ENCODE measurements at places on chromosomes 1 and 21.

- DNase-seq, result no peak
Observed at GRCh38 chr1:91018006-91018405, 3.8 kb downstream of the ZNF644 start.

DNA sequence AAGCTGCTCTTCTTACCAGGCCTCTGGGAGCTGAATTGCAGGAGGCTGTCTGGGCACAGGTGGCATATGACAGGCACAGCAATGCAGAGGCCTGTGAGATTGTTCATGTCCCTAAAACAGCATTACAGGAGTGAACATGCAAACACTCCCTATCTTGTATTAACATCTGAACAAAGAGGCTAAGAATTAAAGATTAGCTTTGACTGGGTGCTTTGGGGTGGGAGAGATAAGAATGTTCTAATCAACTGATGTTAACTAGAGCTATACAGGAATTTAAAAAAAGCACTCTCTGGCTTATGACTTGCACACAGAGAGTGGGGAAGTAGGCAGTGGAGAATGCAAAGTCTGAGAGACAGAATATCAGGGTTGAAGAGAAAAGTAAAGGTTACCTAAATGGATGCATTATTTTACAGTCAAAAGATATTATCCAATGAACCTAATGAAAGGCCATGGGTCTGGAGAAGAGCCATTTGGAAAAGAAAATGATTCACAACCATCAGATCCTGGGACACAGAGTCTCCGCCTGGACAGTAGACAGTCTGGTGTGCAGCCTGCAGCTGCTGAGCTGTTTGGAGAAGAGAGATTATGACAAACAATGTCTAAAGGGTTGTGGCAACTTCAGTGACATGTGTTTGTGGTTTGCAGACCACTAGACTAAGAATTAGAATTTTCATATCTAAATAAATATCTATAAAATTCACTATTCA, 20.2 kb downstream of the DPT start:
- DNase-seq, result no peak

GRCh38 chr1:3611170-3612019, at the start of gene MEGF6:
TSS of gene MEGF6 (minus strand) at chr1:3611508. CDS start at chr1:3611268, 240 bp downstream.
- no peak for DNase-seq

- DNase-seq, result no peak
Observed at GRCh38 chr21:18716578-18717138, 313.1 kb upstream of the TMPRSS15 start.

DNA sequence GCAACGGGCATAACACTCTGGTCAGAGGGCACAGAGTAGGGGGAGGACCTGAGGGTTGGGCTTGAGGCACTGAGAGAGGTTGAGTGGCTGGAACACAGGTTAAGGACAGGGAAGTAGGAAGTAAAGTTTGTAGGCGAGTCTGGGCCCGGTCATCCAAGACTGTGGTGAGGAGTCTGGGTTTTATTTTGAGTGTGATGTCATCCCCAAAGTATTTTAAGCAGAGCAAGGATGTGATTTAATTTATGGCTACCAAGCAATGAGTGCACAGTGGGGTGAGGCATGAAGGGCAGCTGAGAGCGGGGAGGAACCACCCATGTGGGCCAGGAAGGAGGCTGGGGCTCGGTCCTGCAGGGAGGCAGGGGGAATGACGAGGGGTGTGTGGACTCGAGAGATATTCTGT, 11.2 kb upstream of the VWA5B1 start:
- no peak for DNase-seq

- no peak for DNase-seq
Observed at GRCh38 chr1:183814121-183814681, 9.3 kb downstream of the RGL1 start.

- no peak for DNase-seq
Observed at GRCh38 chr1:234337233-234337632, 36.0 kb upstream of the COA6 start.

GRCh38 chr1:245591346-245592188, 436.8 kb downstream of the KIF26B start:
- DNase-seq, result no peak

GRCh38 chr1:56414728-56415224, 164.6 kb downstream of the PLPP3 start:
- DNase-seq, result no peak

DNA sequence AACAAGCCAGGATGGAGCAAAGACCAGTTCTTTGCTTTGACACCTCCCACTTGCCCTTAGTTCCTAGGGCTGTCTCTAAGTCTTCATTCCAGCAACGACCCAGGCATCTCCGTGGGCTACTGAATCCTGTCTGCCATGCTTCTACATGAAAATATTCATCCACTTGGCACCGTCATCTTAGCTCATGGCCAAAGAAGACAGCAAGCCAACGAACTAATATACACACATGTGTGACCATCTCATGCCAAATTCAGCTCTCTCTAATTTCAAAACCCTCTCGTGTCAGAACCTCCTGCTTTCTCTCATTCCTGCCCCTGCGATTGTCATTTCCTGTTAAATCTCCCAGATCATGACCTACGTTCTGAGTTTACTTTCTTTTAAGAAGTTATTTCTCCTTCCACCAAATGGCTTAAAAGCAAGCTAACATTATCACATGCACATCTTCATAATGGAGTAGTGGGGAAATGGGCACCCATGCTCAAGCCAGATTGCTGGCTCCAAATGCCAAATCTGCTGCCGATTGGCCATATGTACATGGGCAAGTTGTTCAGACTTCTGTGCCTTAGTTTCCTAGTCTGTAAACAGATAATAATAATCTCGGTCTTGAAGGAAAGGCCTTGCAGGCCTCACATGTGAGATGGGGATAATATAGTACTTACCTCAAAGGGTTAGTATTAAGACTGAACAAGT, 373.4 kb downstream of the USH2A start:
- no peak for DNase-seq

- DNase-seq, result no peak
Observed at GRCh38 chr1:47432071-47433036, 5.5 kb upstream of the FOXD2 start.

GRCh38 chr1:172144445-172145061, 275.9 kb upstream of the C1orf105 start:
- DNase-seq, result no peak

DNA sequence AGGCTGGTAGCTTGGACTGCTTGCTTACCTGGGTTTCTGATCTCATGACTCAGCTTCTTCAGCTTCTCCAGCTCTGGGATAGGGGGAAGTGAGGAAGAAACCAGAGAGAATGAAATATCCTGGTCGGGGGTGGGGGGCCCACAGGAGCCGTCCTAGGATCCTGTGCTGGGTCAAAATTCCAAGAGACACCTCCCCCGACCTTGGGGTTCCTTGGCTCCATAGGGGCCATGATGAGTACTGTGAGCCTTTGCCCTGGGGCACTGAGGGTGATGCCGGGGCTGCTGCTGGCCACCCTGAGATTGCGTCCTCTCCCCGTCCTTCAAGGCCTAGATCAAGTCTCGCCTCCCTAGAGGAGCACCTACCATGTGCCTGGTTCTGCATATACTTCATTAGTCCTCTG, 40.0 kb downstream of the MYOM3 start:
- DNase-seq, result no peak

DNA sequence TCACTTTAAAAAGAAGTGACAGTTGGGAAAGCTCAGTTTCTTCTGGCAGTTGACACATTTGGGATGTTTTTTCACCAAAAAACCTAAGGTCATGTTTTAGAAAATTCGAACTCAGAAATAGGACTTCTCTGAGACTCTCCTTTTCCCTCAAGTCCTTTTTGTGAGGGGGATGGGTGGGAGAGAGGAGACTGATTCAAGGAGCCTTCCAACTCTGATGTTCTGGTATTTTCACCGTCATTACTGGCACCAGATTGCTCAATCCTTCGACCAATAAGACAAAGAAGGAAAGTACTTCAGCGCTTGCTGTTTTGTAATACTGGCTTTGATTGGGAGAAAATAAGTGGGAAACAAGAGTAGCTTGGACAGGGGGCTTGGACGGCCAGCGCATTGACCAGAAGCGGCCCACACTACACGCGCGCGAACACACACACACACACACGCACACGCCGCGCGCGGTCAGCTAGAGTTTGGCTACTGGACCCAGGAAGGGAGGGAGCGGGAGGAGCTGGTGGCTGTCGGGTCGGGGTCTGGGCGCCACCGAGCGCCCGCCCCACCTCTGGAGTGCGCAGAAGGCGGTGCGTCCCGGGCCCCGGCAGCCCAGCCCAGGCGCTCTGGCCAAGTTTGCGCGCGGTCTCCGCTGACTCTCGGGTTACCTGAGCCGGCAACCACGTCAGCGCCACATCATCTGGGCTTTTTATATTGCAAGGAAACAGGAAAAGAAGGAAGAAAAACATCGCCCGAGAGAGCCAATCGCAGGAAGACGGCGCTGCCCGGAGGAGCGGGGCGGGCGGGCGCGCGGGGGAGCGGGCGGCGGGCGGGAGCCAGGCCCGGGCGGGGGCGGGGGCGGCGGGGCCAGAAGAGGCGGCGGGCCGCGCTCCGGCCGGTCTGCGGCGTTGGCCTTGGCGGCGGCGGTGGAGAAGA, at the start of gene KCNK1:
KCNK1 (plus strand) TSS at position 855 of the 921 bp plus-strand sequence; CDS start at position 921, 66 bp downstream.
- DNase-seq, result no peak

DNA sequence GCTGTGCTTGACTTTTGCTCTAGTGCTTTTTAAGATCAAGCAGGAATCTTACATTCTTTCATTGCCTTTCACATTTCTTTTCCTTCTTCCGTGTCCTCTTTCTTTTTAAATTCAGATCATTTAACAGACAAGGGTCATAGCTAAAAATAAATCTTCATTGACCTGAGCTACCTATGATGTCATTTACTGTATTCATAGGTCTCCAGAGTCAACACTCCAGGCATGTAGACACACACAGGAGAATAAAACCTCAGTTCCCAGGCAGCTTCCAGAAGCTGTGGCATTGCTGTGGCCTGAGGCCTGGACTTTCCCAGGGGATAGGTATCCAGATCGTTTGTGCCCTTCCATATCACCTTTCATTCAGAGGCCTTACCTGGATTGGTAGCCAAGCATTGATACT, 38.5 kb upstream of the ENAH start:
- DNase-seq, result no peak

- DNase-seq, result no peak
Observed at GRCh38 chr1:186009039-186009737, 275.0 kb downstream of the HMCN1 start.

DNA sequence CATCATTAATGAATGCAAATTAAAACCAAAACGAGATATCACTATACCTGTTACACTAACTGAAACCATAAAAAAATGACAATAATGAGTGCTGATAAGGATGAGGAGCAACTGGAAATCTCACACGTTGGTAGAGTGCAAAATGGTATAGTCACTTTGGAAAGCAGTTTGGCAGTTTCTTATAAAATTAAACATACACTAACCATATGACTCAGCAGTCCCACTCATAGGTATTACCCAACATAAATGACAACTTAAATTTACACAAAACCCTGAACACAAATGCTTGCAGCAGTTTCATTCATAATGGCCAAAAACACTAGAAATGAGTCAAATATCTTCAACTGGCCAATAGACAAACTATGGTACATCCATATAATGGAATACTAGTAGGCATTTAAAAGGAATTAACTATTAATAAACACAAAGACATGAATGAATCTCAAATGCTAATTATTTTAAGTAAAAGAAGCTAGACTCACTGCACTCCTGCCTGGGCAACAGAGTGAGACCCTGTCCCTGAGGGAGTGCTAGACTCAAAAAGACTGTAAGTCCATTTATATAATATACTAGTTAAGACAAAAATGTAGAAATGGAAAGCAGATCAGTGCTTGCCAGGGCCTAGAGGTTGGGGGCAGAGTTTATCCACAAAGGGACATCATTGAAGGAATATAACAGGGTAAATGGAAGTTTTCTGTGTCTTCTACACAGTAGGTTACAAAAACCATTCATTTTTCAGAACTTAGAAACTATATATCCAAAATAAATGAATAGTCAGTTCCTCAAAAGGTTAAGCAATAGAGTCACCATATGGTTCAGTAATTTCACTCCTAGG, 77.4 kb downstream of the EIF4G3 start:
- no peak for DNase-seq

GRCh38 chr1:145985502-145986439, 10.6 kb downstream of the TXNIP start:
- DNase-seq, result no peak

GRCh38 chr1:20078171-20078651, 8.2 kb downstream of the PLA2G5 start:
- peak; percentile 36 for DNase-seq

GRCh38 chr1:4581807-4582206, 72.6 kb upstream of the AJAP1 start:
- DNase-seq, result no peak

- DNase-seq, result no peak
Observed at GRCh38 chr1:111285879-111286278, 4.8 kb upstream of the CHIA start.

DNA sequence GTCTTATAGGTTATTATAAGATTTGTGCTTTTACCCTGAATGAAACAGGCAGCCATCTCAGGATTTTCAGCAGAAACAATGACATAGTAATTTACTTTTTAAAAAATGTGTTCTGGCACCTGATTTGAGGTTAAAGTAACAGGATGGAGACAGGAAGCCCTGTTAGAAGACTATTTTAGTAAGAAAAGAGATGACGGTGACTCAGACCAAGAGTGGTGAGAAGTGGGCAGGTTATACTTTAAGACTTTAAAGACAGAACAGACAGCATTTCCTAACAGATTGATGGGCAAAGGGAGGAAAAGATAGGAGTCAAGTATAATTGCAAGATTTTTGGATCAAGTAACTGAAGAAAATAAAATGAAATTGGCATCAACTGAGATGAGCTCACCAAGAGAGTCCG, 436.8 kb upstream of the NR5A2 start:
- no peak for DNase-seq

DNA sequence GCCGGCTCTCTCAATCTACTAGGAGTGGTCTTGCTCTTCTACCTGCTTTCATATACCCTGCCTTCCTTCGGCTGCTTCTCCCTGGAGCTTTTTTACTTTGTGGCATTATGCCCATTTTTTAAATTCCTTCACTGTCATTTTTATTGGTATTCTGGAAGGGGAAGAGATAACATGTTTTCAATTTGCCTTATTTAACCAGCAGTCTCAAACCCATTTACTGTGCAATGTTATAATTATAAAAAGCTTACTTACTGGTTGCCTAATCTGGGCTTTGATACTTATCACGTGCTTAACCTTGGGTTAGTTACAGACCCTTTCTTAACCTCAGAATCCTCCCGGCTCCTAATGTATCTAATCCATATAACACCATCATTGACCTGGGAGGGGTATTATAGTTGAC, 128.1 kb downstream of the SIPA1L2 start:
- DNase-seq, result no peak

GRCh38 chr21:26946744-26947446, 20.0 kb downstream of the ADAMTS5 start:
- no peak for DNase-seq

All from GM12864 (cell line).